ENCODE measurements at places on chromosomes 6 and 20. TPM values are rescaled to one million over a fixed set of nuclear protein-coding genes. Genes with fewer than 3 reads are reported as not detected.

Gene SLC13A3
- 4.1 TPM for total RNA-seq

Gene GPLD1
- total RNA-seq, result under 0.01 TPM

Gene SPTLC3
- total RNA-seq, result 5.9 TPM

Gene C6orf58
- total RNA-seq, result not detected

Gene SLC12A5
- 0.50 TPM for total RNA-seq

Gene SCRT2
- total RNA-seq, result not detected

Gene ZNF165
- total RNA-seq, result 0.33 TPM

Gene MROH8
- total RNA-seq, result 1.2 TPM

Gene SLC17A2
- total RNA-seq, result not detected

Gene CST2
- not detected for total RNA-seq

Gene LRP11
- total RNA-seq, result 54.7 TPM

Gene RIMS4
- total RNA-seq, result under 0.01 TPM

Gene TLDC2
- total RNA-seq, result under 0.01 TPM

Gene TNF
- total RNA-seq, result not detected

Gene CAGE1
- under 0.01 TPM for total RNA-seq

Gene DDAH2
- 119 TPM for total RNA-seq

Gene SLC16A10
- not detected for total RNA-seq

Gene SLC22A7
- not detected for total RNA-seq

Gene TMEM74B
- not detected for total RNA-seq

Gene FAM210B
- total RNA-seq, result 71.9 TPM

Gene FGD2
- not detected for total RNA-seq

Gene FOXC1
- total RNA-seq, result 0.66 TPM

Gene RBM24
- total RNA-seq, result 2.5 TPM

Gene PDYN
- not detected for total RNA-seq

Gene NKAIN4
- not detected for total RNA-seq

Gene BTN3A1
- total RNA-seq, result 36.5 TPM

Gene NT5E
- 257 TPM for total RNA-seq

Gene ABHD16B
- total RNA-seq, result not detected

Gene PRR18
- total RNA-seq, result not detected

Gene SNX9
- total RNA-seq, result 120 TPM

Gene SLPI
- 0.17 TPM for total RNA-seq

Gene HS3ST5
- total RNA-seq, result not detected

Gene COL21A1
- total RNA-seq, result 2.3 TPM

Data from fibroblast of lung (primary cell).